Stimulated activated naive CD8-positive, alpha-beta T cell treated with anti-CD3 and anti-CD28 coated beads, Interleukin-15, Interleukin-2, amounts not matched to agents 100 U/mL and 50 U/mL, for 24 hours (primary cell): ENCODE measurements at places on chromosomes 5 and 9.

GRCh38 chr5:149633476-149634350 lies 52.4 kb downstream of the ARHGEF37 start:
- no peak for DNase-seq

GRCh38 chr9:77599492-77599891 lies 48.6 kb downstream of the GNA14 start:
- no peak for DNase-seq

DNA sequence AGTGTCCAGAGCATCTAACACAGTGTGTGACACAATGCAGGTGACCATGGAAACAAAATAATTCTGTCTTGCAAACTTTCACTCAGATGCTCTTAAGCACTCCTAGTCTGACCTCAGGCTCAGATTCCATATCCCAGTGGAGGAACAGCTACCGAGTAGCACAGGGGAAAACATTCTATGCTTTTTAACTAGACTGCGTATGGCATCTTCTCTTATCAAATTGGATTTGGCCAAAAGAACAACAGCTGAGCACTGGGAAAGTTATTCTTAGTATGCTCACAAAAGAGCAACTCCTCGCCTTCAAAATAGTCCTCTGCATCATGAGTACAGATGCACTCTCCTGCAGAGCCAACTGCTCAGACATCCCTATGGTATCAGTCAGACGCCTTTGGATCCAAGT lies 528.2 kb upstream of the DAP start:
- no peak for DNase-seq

DNA sequence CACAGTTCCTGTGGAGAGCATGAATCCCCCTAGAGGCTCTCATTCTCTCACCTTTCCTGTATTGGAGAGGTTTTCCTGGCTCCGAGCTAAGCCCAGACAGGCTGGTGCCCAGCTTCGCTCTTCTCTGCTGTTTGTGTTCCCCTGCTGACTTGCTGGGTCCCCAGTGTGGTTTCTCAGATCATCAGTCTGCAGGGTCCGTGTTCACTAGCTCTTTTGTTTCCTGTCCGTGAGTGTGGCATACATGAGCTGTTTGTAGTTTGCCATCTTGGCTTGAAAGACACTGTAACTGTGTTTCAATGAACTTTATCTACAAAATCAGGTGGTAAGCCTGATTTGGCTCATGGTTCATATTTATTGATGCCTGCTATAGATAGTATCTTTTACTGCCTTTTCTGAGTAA lies 23.8 kb downstream of the LOX start:
- no peak for DNase-seq

GRCh38 chr5:73640861-73641320 lies 14.9 kb downstream of the ARHGEF28 start:
- no peak for DNase-seq

GRCh38 chr5:176629853-176630680 lies at the start of the genes EIF4E1B and SNCB:
Gene EIF4E1B, plus strand, starts transcription at chr5:176630675. Its CDS starts 12,113 bp downstream, at chr5:176642788.
Gene SNCB, minus strand, starts transcription at chr5:176630534. Its CDS starts 880 bp downstream, at chr5:176629654.
- DNase-seq = peak; percentile 69

DNA sequence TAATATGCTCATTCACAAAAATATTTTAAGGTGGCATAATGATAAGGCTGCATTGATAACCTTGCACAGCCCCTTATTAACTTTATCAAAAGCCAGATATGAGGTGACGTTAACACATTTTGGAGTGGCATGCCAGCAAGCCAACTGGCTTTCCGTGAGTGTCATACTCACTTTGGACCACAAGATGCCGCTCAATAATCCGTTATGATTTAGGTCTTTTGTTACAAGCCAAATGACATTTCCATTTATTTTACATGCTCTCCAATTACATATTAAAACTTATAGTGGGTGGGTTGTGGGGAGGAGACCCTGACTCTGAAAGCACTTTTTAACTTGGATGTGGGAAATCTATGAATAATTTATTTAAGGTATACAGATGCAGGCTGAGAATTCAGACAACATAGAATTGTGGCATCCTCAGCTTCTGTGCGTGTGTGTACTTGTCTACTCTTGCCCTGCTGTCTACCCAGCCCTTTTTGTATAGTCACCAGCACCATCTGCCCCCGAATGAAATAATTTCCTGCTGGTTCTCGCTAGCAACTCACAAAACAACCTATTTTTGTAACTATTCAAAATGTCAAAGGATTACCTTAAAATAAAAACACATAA lies 305.1 kb downstream of the PSAT1 start:
- DNase-seq = peak; percentile 21
